C1 segment of cervical spinal cord (tissue), 14 donors: ENCODE measurements at places on chromosomes 11 and 22.

DNA sequence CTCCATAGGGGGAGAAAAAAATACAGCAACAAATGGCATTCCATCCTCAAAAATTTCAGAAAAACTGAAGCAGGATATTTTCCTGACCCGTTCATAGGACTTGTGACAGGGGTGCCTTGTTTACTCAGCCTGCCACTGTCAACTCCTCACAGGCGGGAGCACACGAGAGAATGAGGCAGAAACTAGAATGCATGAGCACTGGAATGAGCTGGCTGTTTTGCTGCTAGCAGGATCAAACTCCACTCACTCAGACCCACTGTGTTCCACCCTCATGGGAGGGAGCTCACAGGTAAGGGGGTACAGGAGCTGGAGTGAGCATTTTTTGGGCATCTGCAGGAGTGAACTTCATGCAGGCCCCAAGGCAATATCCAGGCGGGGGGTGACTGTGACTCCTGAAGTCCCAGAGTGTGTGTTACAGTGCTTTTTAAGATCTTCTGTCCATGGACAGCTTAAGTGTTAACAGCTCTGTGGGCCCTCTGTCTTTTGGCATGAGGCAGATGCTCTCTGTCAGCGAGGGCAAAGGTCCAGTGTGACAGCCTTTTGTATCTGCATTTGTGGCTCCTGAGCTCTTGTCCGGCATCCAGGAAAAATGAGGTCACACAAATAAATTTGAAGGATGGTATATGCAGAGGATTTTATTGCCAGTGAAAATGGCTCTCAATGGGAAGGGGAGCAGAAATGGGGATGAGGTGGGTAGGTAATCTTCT lies 905.7 kb upstream of the TENM4 start:
- no peak for DNase-seq

GRCh38 chr22:44557064-44557748 lies 59.2 kb upstream of the RTL6 start:
- no peak for DNase-seq

- no peak for DNase-seq
Measured at GRCh38 chr22:48448821-48449220, 1378.9 kb downstream of the BRD1 start.

DNA sequence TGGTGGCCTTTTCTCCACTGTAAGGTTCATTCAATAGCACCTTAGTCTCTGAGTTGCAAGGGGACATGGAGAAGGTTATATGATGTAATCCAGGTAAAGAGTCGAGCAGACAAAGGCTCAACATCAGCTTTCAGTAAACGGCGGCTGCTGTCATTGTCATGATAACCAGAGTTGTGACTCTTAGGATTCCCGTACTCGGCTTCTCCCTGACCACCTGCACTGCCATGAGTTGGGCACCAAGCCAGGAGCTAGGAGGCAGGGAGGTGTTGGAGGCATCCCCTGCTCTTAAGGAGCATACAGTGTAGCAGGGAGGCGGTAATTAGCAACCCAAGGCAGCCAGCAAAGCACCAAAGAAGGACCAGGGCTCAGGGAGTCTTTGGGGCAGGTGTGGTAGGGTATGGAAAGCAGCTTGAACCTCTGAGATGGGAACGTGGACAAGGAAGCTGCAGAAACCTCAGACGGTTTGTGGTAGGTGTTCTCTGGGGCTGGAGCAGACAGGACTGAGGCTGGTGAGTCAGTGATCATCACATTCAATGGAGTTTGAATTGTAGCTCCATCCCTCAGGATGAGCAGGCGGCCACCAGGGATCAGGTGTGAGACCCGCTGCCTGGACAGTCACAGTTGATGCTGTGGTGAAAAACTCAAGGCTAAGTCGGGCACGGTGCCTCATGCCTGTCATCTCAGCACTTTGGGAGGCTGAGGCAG lies 31.7 kb downstream of the LIF start:
- no peak for DNase-seq

DNA sequence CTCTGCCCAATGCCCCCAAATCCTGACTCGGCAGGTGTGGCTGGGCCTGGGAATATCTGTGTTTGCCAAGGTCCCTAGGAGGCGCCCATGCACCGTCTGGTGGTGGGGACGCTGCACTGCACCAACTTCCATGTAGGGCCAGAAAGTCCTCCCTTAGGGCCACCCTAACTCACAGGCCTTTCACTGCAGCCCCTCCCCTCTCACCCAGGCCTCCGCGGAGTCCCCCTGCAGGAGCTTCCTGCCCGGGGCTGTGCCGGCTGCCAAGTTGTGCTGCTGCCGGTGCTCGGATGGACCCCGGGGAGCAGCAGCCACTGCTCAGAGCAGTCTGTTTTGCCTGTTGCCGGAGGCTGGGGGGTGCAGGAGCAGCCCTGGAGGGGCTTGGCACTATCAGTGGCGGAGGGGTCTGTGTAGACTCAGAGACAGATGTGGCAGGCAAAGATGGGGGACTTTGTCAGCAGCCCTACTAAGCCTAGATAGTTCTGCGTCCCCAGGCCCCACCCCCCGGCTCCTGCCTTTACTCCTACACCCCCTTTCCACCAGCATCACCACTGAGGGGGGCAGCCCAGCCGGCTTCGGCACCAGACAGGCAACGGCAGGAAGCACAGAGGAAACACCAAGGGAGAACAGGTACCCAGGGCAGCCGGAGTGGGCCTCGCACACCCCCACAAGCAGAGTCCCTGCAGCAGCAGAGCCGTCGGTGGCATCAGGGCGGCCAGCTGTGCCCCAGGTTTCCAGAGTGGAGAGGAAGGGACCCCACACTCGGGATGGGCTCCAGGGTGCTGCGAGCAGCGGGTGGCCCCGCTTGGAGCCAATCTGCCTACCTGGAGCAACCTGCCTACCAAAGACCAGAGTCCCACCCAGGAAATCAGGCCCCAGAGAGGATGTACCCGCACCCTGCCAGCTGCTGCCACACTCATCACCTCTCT lies 124.3 kb downstream of the TRIM29 start:
- DNase-seq = peak; percentile 6

- DNase-seq = no peak
Measured at GRCh38 chr11:94017446-94017845, 3.7 kb upstream of the HEPHL1 start.
